Psoas muscle (tissue), 8 donors: ENCODE measurements at places on chromosomes 6 and 20.

- DNase-seq: no peak
- no peaks in the 10 kb centered on the region for H3K27me3 ChIP-seq
- no peaks in the 10 kb centered on the region for H3K4me1 ChIP-seq
- no peak overlapping the region for H3K4me3 ChIP-seq
These were observed 42.2 kb upstream of the TGM6 start for GRCh38 chr20:2338411-2339066.

DNA sequence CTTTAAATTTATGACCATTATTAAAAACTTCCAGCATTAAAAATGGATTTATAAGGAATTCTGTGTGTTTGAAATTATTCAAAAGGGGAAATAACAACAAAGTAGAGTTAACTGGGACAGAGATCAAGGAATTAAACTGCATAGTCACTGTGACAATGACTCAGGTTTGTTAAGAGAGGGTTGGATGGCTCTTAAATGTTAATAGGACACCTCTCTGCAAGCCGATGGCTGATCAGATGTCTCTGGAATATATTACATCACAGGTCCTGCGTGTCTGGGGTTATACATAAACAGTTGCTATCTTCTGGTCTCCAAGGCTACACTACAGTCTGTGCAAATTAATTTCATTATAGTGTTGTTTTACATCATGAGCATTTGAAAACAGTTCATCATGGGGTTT is 574.3 kb downstream of the COL12A1 start:
- H3K36me3 ChIP-seq: no peaks in the 10 kb centered on the region
- no peaks in the 10 kb centered on the region for H3K4me1 ChIP-seq
- H3K27me3 ChIP-seq: no peaks in the 10 kb centered on the region
- no peak overlapping the region for H3K27ac ChIP-seq

- H3K36me3 ChIP-seq: no peaks in the 10 kb centered on the region
- no peaks in the 10 kb centered on the region for H3K4me1 ChIP-seq
- no peak overlapping the region for H3K4me3 ChIP-seq
- no peak for DNase-seq
These were observed 587.5 kb downstream of the CD109 start for GRCh38 chr6:74283532-74283931.

GRCh38 chr6:170128811-170129681 is 161.8 kb downstream of the DLL1 start:
- DNase-seq: no peak
- H3K36me3 ChIP-seq: no peaks in the 10 kb centered on the region
- peak overlapping the region; percentile 68 for H3K27ac ChIP-seq
- H3K27me3 ChIP-seq: no peaks in the 10 kb centered on the region

- H3K27ac ChIP-seq: no peak overlapping the region
- no peak overlapping the region for H3K4me3 ChIP-seq
- H3K36me3 ChIP-seq: no peaks in the 10 kb centered on the region
- H3K27me3 ChIP-seq: peaks cover 92% of the 10 kb centered on the region
- H3K4me1 ChIP-seq: no peaks in the 10 kb centered on the region
These were observed 14.0 kb downstream of the POM121L2 start for GRCh38 chr6:27297857-27298730.

- H3K4me3 ChIP-seq: no peak overlapping the region
- H3K36me3 ChIP-seq: no peaks in the 10 kb centered on the region
- no peak for DNase-seq
- H3K27ac ChIP-seq: no peak overlapping the region
These were observed 75.4 kb downstream of the MAN1A1 start for GRCh38 chr6:119274197-119274595.

GRCh38 chr6:69164564-69165229 is 529.6 kb downstream of the ADGRB3 start:
- H3K4me3 ChIP-seq: no peak overlapping the region
- H3K27me3 ChIP-seq: no peaks in the 10 kb centered on the region
- H3K36me3 ChIP-seq: no peaks in the 10 kb centered on the region
- no peak overlapping the region for H3K27ac ChIP-seq

DNA sequence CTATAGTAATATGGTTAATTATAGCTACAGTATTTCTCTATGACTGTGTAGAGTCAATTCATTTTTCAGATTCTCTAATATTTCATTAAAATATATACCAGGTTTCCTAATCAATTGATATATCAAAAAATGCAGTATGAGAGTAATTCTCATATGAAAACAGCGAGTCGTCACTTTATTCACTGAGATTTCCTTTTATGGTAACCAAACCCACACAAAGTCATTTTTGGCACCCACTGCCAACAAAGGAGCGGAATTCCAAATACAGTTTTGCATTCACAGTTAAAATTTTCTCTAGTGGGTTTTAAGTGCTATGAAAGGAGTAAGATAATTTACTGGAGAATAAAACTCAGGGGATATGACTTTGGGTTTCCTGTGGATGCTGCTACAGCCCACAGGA is 163.8 kb downstream of the HIVEP2 start:
- H3K27me3 ChIP-seq: no peaks in the 10 kb centered on the region
- no peak overlapping the region for H3K27ac ChIP-seq
- no peak for DNase-seq
- no peak overlapping the region for H3K4me3 ChIP-seq
- no peaks in the 10 kb centered on the region for H3K36me3 ChIP-seq

GRCh38 chr6:51996296-51996947 is 91.0 kb downstream of the PKHD1 start:
- DNase-seq: no peak
- H3K4me1 ChIP-seq: no peaks in the 10 kb centered on the region
- no peaks in the 10 kb centered on the region for H3K27me3 ChIP-seq
- no peaks in the 10 kb centered on the region for H3K36me3 ChIP-seq
- no peak overlapping the region for H3K27ac ChIP-seq
- H3K4me3 ChIP-seq: no peak overlapping the region

- no peak overlapping the region for H3K27ac ChIP-seq
- no peaks in the 10 kb centered on the region for H3K36me3 ChIP-seq
These were observed 35.4 kb upstream of the VSTM2L start for GRCh38 chr20:37867289-37868195.

GRCh38 chr20:2109425-2110210 is 8.0 kb downstream of the STK35 start:
- peaks cover 48% of the 10 kb centered on the region for H3K4me1 ChIP-seq
- peak; percentile 88 for DNase-seq
- no peaks in the 10 kb centered on the region for H3K27me3 ChIP-seq
- peak overlapping the region; percentile 40 for H3K27ac ChIP-seq
- H3K36me3 ChIP-seq: no peaks in the 10 kb centered on the region

DNA sequence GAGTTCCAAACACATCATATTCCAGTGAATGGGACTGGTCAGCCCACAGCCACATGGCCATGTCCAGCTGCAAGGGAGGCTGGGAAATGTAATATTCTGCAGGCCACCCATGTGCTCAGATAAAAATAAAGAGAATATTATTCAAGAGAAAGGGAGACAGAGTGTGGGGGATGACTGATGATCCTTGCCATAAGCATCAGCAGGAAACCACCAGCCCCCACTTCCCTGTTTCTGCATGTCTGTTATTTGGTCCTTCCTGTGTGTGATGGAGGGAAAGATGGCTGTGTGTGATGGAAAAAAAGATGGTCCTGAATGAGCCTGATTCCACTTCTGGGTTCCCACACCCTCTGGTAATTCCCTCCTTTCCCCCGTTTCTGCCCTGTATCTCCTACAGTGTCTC is 13.1 kb upstream of the RSPO4 start:
- DNase-seq: no peak
- H3K27ac ChIP-seq: no peak overlapping the region
- H3K36me3 ChIP-seq: no peaks in the 10 kb centered on the region

DNA sequence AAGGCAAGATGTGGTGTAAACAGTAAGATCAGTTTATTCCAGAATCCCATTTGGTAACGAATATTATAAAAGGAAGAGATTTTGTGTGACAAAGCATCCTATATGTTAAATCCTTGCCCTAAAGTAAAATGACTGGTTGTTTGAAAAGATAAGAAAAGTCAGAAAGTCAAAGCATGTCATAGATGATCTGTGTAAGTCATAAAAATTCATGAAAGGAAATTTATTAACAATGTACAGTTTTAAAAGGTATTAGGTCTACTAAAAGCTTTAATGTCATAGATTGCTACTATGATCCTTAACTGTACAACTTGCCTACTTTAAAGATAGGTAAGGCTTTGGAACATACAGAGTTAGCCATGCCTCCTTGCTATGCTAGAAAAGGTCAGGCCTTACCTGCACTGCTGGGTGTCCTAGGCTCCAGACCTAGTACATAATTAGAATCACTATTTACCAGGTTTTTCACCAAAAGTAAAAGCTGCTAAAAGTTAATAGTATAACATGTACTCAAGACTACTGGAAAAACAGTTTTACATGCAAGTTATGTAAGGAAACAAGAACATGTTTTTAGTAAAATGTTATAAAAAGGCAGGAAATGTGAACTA is 1090.1 kb upstream of the ADGRB3 start:
- DNase-seq: no peak
- no peaks in the 10 kb centered on the region for H3K36me3 ChIP-seq
- H3K4me1 ChIP-seq: no peaks in the 10 kb centered on the region
- H3K27me3 ChIP-seq: no peaks in the 10 kb centered on the region
- no peak overlapping the region for H3K27ac ChIP-seq

DNA sequence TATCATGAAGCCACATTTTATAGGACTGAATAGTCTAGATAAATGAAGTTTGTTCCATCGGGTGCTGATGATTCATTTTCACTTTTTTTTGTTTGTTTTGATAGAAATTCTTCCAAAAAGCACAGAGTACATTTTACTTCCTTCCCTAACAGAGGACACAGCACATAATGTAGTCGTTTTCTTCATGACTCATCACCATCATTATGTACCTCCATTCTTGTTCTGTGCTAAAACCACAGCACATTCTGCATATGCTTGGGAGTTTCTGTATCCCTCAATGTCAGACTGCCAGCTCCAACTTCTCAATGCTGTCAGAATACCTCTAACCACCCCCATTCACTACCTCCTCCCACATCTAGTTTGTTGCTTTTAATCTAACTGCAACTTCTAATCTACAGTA is 1004.9 kb upstream of the ADGRB3 start:
- H3K4me1 ChIP-seq: no peaks in the 10 kb centered on the region
- no peak for DNase-seq
- H3K27me3 ChIP-seq: no peaks in the 10 kb centered on the region
- H3K4me3 ChIP-seq: no peak overlapping the region
- H3K27ac ChIP-seq: no peak overlapping the region

DNA sequence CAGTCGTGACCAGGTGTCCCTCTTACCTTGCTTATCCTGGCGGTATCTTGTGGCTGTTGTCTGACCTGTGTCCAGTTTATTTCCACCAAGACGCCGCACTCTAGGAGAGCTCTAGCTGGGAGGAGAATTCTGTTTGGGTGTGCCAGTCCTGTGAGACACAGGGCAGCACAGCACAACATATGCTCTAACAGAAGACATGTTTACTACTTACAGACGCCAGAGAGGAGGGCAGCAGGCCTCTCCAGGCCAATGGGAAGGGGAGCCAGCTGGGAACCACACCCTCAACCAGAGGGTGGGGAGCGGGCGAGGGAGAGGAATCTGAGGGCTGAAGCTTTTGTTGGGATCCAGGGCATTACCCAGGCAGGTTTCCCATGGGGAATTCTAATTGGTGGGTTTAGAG is 25.2 kb upstream of the FERMT1 start:
- H3K27me3 ChIP-seq: no peaks in the 10 kb centered on the region
- H3K4me1 ChIP-seq: no peaks in the 10 kb centered on the region
- no peak overlapping the region for H3K27ac ChIP-seq
- H3K4me3 ChIP-seq: no peak overlapping the region
- no peaks in the 10 kb centered on the region for H3K36me3 ChIP-seq

DNA sequence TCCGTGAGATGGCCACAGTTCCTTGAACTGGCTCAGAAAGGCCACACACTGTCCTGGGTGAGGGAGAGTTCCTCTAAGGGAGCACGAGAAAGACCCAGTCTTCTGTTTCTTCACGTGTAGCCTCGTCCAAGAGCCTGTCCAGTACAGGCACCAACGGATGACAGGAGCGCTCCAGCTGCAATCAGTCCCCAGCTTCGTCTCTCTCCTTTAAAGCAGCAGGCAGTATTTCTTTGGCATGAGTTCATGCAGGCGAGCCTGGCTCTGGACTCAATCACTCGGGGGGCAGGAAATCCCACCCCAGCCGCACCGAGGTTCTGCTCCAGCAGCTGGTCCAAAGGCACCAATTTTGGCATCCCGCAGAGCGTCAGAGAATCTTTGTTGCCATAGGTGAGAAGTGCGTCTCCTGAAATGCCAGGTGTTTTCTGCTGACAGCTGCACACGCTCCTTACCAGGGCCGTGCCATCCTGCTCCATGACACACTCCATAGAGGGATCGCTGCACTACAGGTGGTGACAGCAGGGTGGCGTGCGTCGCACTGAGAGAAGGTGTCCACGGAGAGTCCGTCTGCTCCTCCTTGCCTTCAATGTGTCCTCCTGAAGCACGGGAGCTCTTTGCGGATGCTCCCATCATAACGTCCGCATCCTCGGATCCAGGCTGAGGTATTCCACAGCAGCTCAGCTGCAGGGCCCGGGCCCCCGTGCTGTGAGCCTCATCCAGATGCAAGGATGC is 59.6 kb upstream of the AFDN start:
- DNase-seq: peak; percentile 37
- no peaks in the 10 kb centered on the region for H3K27me3 ChIP-seq
- H3K4me1 ChIP-seq: no peaks in the 10 kb centered on the region

- no peaks in the 10 kb centered on the region for H3K4me1 ChIP-seq
- no peak overlapping the region for H3K27ac ChIP-seq
- no peaks in the 10 kb centered on the region for H3K36me3 ChIP-seq
These were observed 89.9 kb downstream of the NOL4L start for GRCh38 chr20:32495217-32495565.

DNA sequence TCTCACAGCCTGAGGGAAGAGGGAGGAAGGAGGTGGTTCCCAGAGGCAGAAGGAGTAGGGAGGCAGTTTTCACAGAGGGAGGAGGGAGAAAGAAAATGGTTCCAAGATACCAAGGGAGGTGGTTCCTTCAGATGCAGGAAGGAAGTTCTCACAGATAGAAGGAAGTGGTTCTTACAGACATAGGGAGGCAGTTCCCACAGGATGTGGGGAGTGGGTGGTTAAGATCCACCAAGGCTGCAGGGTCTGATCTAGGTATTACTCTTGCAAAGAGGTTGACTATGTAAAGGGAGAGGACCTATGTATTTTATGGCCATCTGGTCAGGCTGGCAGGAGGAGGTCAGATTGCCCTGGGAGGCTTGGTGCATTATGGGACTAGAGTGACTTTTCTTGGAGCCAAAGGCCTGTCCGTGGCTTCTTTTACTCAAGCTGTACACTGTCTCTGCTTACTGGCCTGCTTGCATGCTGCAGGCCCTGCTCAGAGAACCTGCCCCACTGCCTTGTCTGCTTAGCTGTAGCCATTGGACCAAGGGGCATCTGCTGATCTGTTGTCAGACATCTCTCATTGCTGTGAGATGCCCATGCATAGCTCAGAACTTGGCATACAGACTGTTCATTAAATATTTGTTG is 283.7 kb downstream of the DHX35 start:
- H3K36me3 ChIP-seq: no peaks in the 10 kb centered on the region
- no peaks in the 10 kb centered on the region for H3K27me3 ChIP-seq
- no peak overlapping the region for H3K4me3 ChIP-seq
- H3K4me1 ChIP-seq: no peaks in the 10 kb centered on the region
- no peak for DNase-seq
- H3K27ac ChIP-seq: no peak overlapping the region

GRCh38 chr6:28125401-28125800 is 992 bp downstream of the ZSCAN16 start:
- no peak overlapping the region for H3K27ac ChIP-seq
- H3K4me1 ChIP-seq: peaks cover 3% of the 10 kb centered on the region
- H3K27me3 ChIP-seq: no peaks in the 10 kb centered on the region
- no peak for DNase-seq
- H3K4me3 ChIP-seq: peak overlapping the region; percentile 77
